ENCODE measurements at places on chromosomes 6 and 20.

DNA sequence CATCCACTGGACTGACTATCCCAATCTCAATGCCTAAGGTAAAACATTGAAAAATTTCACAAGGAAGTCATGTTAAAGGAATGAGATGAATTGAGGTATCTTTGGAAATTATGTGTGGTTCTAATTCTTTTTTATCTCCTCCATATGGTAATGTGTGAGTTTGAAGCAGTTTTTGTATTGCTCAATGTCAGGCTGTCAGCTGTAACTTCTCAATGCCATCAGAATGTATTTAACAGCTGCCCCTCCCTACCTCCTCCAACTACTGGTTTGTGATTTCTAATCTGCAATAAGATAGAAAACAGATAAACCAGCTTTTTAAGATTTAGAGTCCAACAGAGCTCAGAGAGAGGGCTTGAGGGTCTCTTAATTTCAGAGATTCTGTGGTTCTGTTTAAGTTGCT lies 1005.8 kb upstream of the ADGRB3 start:
- no peak for DNase-seq

DNA sequence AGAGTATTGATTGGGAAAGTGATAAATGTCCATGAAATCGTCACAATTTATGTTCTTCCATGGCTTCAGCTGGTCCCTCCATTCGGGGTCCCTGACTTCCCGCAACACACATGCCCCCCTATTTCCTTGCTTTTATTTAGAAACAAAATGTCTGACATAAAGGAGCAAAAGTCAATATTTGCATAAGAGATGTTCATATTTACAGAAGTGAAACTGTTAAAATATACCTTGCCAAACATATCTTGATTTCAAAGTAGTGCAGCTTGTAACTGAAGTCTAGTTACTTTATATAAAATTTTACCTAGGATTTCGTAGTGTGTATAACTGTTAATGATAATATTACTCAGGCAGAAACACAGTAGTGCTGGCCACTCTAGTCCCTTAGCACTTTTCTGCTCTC lies 548.9 kb upstream of the ADGRB3 start:
- DNase-seq = no peak

GRCh38 chr6:159973406-159973805 lies 4.5 kb downstream of the IGF2R start:
- no peak for DNase-seq

DNA sequence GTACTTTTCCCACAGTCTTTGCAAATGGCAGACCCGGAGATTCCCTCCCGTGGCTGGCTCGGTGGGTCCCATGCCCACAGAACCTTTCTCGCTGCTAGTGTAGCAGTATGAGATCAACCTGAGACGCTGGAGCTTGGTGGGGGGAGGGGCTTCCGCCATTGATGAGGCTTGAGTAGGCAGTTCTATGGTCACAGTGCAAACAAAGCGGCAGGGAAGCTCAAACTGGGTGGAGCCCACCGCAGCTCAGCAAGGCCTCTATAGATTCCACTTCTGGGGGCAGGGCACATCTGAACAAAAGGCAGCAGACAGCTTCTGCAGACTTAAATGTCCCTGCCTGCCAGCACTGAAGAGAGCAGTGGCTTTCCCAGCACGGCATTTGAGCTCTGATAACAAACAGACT lies 186.0 kb upstream of the KCNK16 start:
- no peak for DNase-seq

GRCh38 chr20:53774461-53775203 lies 181.0 kb upstream of the ZNF217 start:
- DNase-seq = peak; percentile 94

- no peak for DNase-seq
Measured at GRCh38 chr20:34420146-34420545, 57.1 kb downstream of the ITCH start.

GRCh38 chr6:135105710-135106109 lies 51.1 kb upstream of the HBS1L start:
- DNase-seq = no peak

DNA sequence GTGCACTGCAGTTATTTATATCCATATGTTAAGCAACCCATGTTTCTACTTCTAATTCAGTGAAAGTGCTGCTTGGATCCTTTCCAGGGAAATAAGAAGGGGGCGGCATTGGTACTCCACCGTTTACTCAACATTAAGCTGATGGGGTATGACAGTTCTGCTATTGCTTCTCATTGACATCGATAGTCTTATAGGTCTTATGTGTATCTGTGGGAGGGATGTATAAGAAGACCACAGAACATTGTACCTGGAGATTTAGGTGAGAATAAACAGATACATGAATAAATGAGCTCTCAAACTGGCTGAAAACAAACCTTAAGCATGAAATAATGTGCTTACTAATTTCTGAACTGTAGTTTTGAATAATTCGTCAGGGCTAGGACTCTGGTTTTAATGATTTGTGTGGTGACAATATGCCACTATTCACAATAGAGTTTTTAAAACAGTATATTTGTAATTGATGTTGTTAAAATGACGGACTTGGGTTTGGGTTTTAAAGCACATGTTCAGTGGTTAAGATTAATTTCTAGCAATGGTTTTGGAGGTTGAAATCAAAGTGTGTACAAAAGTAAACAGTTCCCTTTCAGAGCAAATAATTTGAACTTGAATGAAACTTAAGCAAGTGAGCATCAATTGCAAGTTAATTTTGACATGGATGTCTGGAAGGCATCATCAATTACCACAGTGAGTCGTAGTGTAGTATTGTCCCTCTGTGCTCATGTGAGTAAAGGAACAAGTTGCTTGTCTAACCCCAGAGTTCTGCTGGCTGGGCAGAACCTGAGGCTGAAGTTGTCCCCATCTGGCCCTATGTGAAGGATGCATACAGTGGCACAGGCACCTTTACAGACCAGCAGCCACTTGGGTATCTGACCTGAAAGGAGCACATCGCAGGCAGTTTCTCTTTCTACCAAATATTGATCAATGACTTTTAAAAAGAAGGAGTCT lies 84.7 kb upstream of the SUPT3H start:
- peak; percentile 45 for DNase-seq

- DNase-seq = peak; percentile 89
Measured at GRCh38 chr6:6851059-6851948, 256.5 kb upstream of the RREB1 start.

DNA sequence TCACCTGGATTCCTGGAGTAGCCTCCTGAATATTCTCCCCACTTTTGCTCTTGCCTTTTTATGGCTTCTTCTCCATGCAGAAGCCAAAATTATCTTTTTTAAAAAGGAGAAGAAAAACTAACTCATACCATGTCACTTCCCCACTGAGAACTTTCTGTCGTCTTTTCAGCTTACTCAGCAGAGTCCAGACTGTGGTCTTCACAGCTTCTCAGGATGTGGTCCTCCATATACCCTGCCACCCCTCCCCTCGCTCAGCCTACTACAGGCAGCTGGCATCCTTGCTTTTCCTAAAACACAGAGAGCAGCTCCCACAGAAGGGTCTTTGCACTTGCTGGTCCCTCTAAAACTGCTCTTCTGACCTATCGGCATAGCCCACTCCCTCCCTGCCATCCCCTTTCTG lies 89.4 kb upstream of the ISM1 start:
- DNase-seq = no peak
